ENCODE measurements at places on chromosomes 16 and 17. TPM values are rescaled to one million over a fixed set of nuclear protein-coding genes. Genes with fewer than 3 reads are reported as not detected.

Gene JMJD6
- total RNA-seq, result 35.0 TPM

Gene PYCARD
- 7.9 TPM for total RNA-seq

Gene TNP2
- total RNA-seq, result not detected

Gene KREMEN2
- not detected for total RNA-seq

Gene TSNAXIP1
- total RNA-seq, result 0.55 TPM

Gene NPW
- not detected for total RNA-seq

Gene MMP15
- 36.9 TPM for total RNA-seq

Gene CD79B
- total RNA-seq, result 7.3 TPM

- DNase-seq, result no peak
These were observed 48.5 kb downstream of the RAI1 start for GRCh38 chr17:17729620-17730249.

GRCh38 chr17:83152745-83153611 is 73.6 kb downstream of the METRNL start:
- DNase-seq, result peak; percentile 75

- no peak for DNase-seq
These were observed 30.9 kb downstream of the GLG1 start for GRCh38 chr16:74575807-74576643.

DNA sequence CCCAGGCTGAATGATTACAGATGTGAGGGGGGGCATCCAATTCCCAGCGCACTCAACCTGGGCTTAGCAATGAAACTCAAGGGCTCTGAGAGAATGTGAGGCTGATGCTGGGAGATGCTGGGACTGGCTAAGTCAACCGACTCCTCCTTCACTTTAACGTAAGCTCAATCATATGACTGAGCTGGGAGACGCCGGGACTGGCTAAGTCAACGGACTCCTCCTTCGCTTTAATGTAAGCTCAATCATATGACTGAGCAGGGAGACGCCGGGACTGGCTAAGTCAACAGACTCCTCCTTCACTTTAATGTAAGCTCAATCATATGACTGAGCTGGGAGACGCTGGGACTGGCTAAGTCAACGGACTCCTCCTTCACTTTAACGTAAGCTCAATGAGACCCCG is 179.4 kb downstream of the VPS53 start:
- no peak for DNase-seq

GRCh38 chr16:19769239-19769638 is 51.2 kb downstream of the IQCK start:
- DNase-seq, result no peak

DNA sequence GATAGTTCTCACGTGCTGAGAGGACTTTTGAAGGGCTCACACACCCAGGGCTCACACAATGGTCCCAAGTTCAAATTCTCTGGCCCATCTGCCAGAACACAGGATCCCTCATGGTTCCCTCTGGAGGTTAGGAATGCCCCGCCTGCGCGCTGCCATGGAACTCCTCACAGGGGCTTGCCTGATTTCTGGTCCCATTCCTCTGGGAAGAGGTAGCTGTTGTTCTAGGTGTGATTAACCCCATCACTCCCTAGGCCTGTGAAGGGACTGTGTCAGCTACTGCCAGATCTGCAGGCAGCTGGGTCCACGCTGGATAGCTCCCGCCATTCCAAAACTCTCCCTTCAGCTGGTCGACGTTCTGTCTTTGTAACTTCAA is 2.3 kb upstream of the ARMC5 start:
- no peak for DNase-seq

- DNase-seq, result no peak
These were observed 11.8 kb downstream of the MRM1 start for GRCh38 chr17:36613155-36613554.

DNA sequence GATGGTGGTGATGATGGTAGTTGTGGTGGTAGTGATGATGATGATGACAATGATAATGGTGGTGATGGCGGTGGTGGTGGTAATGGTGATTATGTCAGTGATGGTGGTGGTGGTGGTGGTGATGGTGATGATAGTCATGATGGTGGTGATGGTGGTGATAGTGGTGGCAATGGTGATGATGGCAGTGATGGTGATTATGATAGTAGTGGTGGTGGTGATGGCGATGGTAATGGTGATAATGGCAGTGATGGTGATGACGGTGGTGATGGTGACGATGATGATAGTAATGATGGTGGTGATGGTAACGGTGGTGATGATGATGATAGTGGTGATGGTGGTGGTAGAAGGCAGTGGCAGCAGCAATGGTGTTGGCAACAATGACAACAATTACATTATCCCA is 55.3 kb downstream of the RBFOX3 start:
- no peak for DNase-seq

DNA sequence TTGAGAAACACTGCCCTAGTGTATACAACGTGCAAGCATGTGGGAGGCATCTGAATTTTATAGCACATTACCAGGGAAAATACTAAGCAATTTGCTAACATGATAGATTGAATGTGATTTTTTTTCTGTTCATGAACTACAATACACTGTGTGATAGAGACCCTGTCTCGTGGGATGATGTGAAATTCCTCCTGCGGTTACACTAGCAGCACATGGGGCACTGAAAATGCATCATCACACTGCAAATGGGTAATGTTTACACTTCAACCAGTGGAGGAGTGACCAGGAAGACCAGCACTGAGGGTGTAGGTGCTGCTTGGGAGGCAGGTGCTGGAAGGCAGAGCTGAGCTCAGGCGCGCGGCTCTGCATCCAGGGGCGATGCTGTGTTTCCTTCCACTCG is 28.8 kb downstream of the ORC6 start:
- no peak for DNase-seq

DNA sequence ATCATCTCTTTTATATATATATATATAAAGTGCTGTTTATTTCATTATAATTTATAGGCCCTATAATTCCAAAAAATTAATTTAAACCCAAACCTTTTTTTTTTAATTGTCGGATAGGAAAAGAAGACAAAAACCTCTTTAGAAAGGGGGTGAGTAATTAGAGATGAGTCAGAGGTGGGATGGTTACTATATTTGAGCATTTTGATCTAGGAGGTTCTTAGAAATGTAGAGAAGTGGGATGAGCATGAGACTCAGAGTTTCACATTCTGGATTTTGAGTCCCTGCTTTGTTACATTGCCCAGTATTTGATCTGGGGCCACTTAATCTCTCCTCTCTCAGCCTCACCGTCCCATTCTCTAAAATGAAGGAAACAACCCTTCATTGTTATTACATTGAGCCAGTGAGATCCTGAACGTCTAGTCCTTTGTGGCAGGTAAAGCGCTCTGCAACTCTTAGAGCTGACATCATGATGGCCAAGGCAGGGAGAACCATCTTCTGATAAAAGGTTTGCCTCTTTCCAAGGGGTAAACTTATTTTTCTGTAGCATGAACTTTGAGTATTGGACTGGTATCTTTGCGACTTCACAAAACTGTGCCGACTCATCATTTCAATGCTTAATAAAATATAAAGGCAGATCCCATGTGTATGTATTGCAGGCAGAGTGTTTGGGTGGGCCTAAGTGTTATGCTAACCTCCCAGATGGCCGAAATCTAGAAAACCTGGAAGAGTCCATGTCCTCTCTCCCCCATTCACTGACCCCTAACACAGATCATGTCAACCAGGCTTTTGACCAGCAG is 21.3 kb downstream of the HS3ST3B1 start:
- DNase-seq, result no peak

- no peak for DNase-seq
These were observed 4.7 kb downstream of the PFAS start for GRCh38 chr17:8253801-8254200.

- no peak for DNase-seq
These were observed 18.2 kb downstream of the DHX38 start for GRCh38 chr16:72111657-72112451.

- no peak for DNase-seq
These were observed 54.8 kb downstream of the SDK2 start for GRCh38 chr17:73589363-73589980.

- DNase-seq, result no peak
These were observed 38.2 kb downstream of the TK2 start for GRCh38 chr16:66511602-66512271.

GRCh38 chr17:38920374-38921291 is 4.8 kb upstream of the LASP1NB start:
- DNase-seq, result peak; percentile 54

DNA sequence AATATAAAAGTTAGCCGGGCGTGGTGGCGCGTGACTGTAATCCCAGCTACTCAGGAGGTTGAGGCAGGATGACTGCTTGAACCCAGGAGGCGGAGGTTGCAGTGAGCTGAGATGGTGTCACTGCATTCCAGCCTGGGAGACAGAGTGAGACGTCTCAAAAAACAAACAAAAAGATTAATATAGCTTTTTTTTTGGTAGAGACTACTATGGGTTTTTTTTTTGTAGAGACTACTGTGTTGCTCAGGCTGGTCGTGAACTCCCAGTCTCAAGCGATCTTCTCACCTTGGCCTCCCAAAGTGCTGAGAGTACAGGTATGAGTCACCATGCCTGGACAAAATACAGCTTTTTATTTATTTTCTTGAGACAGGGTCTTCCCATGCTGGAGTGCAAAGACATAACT is 20.2 kb downstream of the ZNRF1 start:
- DNase-seq, result no peak

DNA sequence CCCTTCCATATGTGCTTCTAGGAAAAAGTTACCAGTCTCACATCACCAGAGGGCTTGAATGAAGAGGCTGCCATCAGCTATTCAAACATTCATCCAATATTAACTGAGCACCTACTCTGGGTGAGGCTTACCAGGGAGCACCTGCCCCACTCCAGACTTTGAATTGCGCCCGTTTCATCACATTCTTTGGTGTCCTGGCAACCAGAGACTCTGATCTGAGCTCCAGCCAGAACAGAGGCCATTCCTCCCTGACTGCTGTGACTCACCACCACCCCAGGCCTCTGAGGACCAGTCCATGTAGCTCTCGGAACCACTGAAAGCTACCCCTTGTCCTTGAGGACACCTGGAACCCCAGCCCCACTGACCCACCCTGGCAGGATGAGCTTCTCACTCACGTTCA is at the start of gene C16orf96:
TSS of gene C16orf96 (plus strand) at position 229 of the 400 bp plus-strand sequence. CDS start at position 379, 150 bp downstream.
- DNase-seq, result no peak

- DNase-seq, result no peak
These were observed 12.7 kb upstream of the KLHDC4 start for GRCh38 chr16:87778476-87778829.

- no peak for DNase-seq
These were observed 735 bp downstream of the PSMD11 start for GRCh38 chr17:32445074-32445415.

- DNase-seq, result no peak
These were observed 144.8 kb downstream of the CDH8 start for GRCh38 chr16:61891460-61891859.

DNA sequence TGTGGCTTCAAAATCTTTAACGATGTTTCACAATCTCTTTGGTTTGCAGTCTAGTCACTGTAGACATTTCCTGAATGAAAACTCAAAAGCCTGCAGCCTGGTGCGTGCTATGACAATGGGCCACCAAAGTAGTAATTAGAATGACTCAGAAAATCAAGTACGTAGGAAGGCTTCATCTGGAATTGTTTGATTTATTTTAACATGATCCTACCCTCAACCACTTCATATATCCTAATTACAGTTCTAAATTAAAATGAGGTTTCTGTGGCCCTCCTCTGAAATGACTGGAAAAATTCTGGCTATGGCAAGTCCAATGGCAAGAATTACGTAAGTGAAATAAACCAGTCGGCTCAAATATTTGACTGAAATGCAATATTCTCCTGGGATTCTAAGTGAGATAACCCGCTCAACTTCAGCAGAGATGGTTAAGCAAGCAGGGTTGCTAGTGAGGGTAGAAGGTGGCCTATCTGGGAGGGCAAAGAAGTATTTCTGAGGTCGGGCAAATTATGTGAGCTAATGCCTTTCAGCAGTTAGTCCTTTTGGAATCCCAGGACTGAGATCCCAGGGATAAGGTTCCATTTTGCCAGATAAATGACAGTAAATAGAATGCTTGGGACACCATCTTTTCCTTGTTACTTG is 145.6 kb upstream of the MYOCD start:
- no peak for DNase-seq

DNA sequence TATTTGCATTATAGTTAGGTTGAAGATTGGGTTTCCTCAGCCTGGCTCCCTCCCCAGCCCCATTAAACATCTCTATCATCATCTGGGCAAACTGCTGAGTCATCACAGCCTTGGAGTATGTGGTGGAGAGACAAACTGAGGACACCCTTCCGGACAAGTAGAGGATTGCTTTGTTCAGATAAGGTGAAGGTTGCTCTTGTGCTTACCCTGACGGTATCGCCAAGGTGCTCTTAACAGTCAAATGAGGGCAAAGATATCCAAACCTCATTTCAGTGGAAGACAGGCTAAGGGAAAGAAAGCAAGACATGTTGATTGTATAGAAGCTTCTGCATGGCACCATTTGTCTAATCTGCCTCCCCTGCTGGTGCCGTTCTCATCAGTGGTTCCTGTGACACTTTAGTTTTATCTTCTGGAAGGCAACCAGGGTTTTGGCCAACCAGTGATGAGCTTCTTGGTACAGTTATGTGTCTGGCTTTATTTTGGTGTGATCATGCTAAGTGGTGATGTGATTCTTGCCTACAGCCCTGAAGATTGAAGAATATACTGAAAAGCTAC is 56.9 kb upstream of the LGALS9 start:
- no peak for DNase-seq

DNA sequence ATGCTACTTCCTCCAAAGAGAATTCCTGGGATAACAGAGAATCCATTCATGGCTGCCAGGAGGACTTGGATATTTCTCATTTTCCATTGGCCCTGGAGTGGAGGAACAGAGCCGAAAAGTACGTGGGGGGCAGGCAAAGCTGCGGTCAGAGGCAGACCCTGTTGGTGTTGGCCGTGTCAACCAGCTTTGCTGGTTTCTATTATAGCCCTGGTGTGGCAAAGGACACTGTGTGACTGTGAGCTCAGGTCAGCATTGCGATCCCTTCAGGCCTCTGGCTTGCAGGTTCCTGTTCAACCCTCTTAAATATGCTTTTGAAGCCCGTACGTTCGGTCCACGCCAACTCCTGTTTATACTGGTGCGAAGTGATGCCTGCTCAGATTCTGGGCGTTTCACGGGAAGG is 596.2 kb downstream of the MAF start:
- DNase-seq, result no peak

- no peak for DNase-seq
These were observed 587 bp upstream of the PRR35 start for GRCh38 chr16:559411-560203.

Measured in right atrium auricular region (tissue), 2 donors.